ENCODE measurements at places on chromosomes 13 and 19. TPM values are rescaled to one million over a fixed set of nuclear protein-coding genes. Genes with fewer than 3 reads are reported as not detected.

SMAD9 gene
- 0.05 TPM for total RNA-seq

NXNL1 gene
- not detected for total RNA-seq

KIR2DL3 gene
- not detected for total RNA-seq

TEX26 gene
- total RNA-seq, result not detected

ZSCAN4 gene
- total RNA-seq, result not detected

ZNF865 gene
- total RNA-seq, result 12.1 TPM

C19orf44 gene
- total RNA-seq, result 2.8 TPM

CEACAM19 gene
- total RNA-seq, result 9.3 TPM

CGB8 gene
- total RNA-seq, result 1.9 TPM

FCGBP gene
- total RNA-seq, result 0.63 TPM

CEACAM1 gene
- 2.4 TPM for total RNA-seq

SIAH3 gene
- not detected for total RNA-seq

ANGPTL8 gene
- not detected for total RNA-seq

ATP4A gene
- not detected for total RNA-seq

ZNF649 gene
- 0.41 TPM for total RNA-seq

ZNF486 gene
- not detected for total RNA-seq

ELF1 gene
- 39.4 TPM for total RNA-seq

SLC10A2 gene
- not detected for total RNA-seq

IL12RB1 gene
- not detected for total RNA-seq

MEX3D gene
- 10.3 TPM for total RNA-seq

PEX11G gene
- total RNA-seq, result 1.9 TPM

COX6B2 gene
- total RNA-seq, result 1.2 TPM

PEG3 gene
- not detected for total RNA-seq

LRP3 gene
- total RNA-seq, result 57.4 TPM

ZNF333 gene
- 3.8 TPM for total RNA-seq

IGSF23 gene
- total RNA-seq, result 0.66 TPM

ATCAY gene
- total RNA-seq, result 0.09 TPM

ZNF284 gene
- total RNA-seq, result 0.39 TPM

CEACAM5 gene
- 1.7 TPM for total RNA-seq

TBXA2R gene
- 1.2 TPM for total RNA-seq

ZNF555 gene
- 2.3 TPM for total RNA-seq

ZBTB45 gene
- 18.9 TPM for total RNA-seq

ZNF99 gene
- not detected for total RNA-seq

FUT2 gene
- not detected for total RNA-seq

USHBP1 gene
- total RNA-seq, result not detected

All from A549 treated with GW870086 at 1 μM for 4 hours (cell line).